ENCODE measurements at places on chromosomes 2 and 18.

DNA sequence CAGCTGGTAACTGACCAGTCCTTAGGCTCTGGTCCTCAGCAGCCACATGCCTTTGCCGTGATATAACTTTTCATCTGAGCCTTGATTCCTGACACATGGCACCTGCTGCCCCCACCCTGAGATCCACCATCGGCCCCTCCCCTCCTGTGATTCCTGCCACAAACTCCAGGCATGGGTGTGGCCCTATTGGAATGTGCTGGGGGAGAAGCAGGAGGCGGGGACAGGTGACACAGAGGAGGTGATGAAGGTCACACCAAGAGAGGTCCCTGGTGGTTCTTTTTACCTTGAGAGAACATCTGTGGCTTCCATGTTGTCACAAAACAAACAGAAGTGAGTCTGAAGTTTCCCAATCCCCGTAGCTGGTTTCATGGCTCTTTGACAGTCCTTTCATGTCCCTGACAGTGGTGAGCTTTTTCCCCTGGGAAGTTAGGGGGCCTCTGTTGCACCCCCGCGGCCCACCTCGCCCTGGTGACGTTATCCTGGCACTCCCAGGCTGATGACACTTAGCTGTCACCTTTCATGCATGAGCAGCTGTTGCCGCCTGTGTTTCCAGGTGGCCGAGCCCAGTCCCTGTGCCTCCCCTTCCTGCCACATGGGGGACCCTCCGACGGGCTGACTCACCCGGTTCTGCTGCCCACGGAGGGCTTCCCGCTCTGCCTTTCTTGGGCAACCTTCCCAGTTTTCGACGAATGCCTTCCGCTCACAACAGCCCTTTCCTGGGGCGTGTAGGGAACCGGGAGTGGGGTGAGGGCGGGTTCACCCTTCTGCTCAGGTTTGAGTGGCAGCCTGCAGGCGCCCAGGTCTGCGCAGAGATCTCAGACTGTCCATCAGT, 66.3 kb upstream of the GLI2 start:
- no peak for DNase-seq

GRCh38 chr2:69628325-69629021, 15.1 kb downstream of the AAK1 start:
- DNase-seq, result no peak

GRCh38 chr18:36700955-36701354, 127.8 kb downstream of the TPGS2 start:
- DNase-seq, result no peak

GRCh38 chr2:46963941-46964673, 48.5 kb upstream of the MCFD2 start:
- no peak for DNase-seq

DNA sequence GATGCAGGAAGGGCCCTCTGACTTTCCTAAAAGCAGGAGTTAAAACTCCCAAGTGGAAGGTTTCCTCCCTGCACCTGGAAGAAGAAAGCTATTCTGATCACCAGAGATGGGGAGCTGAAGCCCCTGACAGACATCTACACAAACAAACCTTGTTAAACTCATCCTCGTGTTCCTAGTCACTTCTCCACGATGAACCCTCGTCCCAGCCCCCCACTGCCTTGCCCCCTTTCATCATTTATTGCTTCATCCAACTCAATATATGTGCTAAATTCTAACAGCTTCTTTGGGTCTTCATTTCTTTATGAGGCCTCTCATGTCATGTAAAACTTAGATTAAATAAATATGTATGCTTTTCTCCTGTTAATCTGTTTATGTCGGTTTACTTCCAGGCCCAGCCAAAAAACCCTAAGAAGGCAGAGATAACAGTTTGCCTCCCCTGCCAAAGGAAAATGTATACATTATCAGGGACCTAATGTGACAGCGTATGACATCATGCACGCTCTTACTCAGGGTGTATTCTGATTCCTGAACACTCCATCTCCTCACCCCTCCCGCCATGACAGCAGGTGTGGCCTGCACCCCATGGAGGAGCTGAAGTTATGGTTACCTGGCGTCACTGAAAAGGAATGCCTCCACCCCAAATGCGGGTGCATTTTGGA, 287.2 kb downstream of the STK39 start:
- DNase-seq, result no peak

All from effector CD4-positive, alpha-beta T cell (primary cell).